Skeletal muscle cell (primary cell): ENCODE measurements at places on chromosomes 5 and 9.
A peak's percentile ranks its signal among the peaks of the same experiment; 100 is the strongest.

GRCh38 chr9:121743441-121744001, 92.1 kb downstream of the DAB2IP start:
- no peak for DNase-seq

GRCh38 chr9:75798505-75798904, 92.0 kb upstream of the PCSK5 start:
- no peak for DNase-seq

GRCh38 chr5:62412549-62413329, at the start of gene IPO11:
Gene IPO11 (plus strand): TSS chr5:62412763. CDS start chr5:62437280, 24,517 bp downstream.
- peak; percentile 94 for DNase-seq

DNA sequence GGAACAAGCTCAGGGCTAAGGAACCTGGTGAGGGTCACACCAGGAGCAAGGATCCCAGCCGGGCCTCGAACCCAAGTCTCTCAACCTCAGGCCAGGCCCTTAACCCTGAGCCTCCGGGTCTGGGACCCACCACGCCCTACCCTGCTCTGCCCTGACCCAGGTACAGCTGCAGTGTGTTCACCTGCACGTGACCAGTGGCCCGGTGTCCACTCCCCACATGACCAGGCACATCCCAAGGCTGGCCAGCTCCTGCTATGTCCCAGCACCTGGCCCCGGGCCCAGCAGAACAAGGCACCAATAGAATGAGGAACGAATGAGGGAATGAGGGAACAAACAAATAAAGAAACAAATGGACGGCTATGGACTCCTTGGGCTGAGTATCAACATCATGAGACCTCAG, 112.0 kb upstream of the SARDH start:
- no peak for DNase-seq

DNA sequence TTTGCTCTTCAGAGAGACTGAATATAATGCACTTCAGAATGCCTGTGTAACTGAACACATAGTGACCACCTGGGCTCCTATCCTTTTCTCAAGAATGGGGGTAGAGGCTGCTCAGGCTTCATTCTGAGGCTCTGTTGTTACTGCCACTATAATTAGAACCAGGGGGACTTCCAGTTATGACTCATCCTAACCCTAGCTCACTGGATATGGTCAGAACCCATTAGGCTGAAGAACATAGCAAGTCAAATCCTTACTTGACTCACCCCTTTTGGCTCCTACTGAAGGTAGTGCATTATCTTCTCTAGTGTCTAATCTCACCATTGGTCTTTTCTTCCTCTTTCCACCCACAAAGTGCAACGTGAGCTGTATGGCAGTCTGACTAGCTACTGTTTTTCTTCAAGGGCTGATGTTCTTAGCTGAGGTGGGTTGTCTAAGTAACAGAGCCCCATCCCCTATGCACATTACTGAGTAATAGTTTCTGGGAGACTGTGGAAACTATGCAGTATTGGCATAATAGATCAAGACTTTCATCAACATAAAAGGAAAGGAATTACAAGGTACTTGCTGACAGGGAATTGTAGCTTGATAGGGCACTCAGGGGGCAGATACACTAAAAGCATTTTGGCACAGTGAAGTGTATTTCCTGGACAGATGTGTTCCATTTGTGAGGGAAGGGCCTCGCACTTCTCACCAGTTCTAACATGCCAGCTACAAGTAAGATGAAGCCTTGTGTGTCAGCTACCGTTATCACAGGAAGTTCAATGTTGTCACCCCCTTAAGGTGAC, 431.0 kb upstream of the MEF2C start:
- DNase-seq, result peak; percentile 89

- DNase-seq, result no peak
These were observed 18.7 kb upstream of the WNT8A start for GRCh38 chr5:138065102-138065501.

DNA sequence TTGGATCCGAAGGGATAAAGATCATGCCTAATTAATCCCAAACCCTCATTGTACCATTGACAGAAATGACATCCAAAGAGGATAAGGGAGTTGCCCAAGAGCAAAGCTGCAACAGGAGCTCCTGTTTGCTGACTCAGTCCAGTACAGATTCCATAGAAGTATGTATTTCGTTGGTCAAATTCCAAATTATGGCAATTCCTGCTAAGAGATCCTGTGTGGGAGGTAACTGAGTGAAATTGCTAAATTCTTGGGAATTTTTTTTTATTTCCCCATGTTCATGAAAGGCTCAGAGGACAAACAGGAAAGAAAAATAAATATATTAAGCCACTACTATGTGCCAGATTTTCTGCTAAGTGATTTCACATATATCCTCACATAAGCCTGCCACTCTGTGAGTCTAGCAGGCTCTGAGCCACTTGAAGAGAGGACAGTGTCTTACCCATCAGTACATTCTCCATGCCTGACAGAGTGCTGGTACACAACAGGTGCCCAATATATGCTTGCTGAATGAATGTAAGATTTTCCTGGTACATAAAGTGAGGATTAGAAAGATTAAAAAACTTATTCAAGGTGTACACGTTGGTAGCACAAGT, 132.7 kb downstream of the GLIS3 start:
- DNase-seq, result peak; percentile 43

GRCh38 chr5:9082996-9083395, 462.9 kb downstream of the SEMA5A start:
- no peak for DNase-seq
